ENCODE measurements at places on chromosomes 5 and 9. TPM values are rescaled to one million over a fixed set of nuclear protein-coding genes. Genes with fewer than 3 reads are reported as not detected.

DNA sequence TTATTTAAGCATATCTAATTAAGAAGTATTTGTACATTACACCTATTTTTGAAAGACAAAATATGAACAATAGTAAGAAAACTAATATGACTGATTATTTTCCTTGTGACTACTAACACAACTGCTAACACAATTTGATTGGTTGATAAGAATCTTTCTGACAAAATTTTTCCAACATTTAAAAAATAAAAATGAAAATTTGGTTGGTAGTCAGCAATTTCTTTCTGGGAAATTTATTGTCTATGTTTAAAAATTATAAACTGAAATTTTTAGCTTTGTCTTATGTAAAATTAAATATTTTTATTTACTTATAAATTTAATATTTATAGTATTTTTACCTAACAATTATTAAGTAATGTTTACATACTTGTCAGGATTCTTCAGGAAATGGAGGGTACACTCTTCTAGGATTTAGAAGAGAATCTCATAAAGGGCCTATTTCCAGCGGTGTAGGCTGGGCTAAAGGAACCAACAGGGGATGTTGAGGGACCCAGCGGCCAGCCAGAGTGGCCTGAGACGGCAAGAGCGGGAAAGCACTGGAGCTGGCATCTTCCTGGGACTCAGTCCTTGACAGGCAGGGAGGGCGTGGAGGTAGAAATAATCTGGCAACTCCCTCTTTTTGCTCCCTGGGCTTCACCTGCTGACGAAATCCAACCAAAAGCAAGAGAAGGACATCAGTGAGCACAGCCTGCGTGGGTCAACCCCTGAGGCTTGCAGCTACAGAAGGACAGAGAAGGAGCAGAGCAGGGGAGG, 14.7 kb upstream of the FAM120A start:
- no peak for DNase-seq

- no peak for DNase-seq
Observed at GRCh38 chr9:14511452-14511851, 181.8 kb downstream of the ZDHHC21 start.

DNA sequence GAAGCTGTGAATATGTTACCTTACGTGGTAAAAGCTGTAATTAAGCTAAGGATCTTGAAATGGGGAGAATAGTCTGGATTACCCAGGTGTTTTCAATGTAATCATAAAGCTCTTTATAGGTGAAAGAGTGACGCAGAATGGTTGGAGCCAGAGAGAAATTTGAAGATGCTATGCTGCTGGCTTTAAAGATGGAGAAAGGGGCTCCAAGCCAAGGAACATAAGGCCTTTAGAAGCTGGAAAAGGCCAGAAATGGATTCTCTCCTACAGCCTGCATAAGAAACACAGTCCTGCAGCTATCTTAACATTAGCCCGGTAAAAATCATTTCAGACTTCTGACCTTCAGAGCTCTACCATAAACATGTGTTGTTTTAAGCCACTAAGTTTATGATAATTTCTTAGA, 243.3 kb upstream of the VLDLR start:
- DNase-seq, result no peak

GRCh38 chr5:72612810-72613209, 105.6 kb upstream of the ZNF366 start:
- DNase-seq, result no peak

DNA sequence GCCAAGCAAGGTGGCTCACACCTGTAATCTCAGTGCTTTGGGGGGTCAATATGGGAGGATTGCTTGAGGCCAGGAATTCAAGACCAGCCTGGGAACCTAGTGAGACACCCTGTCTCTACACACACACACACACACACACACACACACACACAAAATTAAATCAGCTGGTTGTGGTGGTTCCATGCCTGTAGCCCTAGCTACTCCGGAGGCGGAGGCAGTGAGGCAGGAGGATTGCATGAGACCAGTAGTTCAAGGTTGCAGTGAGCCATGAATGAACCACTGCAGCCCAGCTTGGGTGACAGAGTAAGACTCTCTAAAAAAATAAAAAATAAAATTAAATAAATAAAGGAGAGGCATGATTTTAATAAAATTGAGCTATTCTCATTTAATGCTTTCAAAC, 13.1 kb downstream of the CEMIP2 start:
- DNase-seq, result no peak

- DNase-seq, result no peak
Observed at GRCh38 chr5:36787365-36788093, 89.0 kb upstream of the NIPBL start.

DNA sequence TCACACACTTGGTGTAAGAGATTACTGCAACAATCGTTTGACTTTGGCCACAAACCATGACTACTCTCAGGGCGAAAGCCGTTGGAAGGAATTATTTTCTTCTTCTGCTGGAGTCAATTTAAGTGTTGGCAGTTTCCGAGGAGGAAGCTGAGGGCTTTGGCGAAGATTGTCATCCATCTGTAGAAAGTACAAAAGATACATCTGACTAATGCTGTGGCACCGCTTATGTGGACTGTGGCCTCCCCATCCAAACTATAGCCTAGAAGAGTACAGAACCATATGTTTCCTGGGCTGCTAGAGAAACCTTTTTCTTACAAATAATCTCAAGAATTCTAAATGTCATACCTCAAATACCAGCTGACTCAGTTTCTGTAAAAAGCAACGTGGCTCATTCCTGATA, 7.4 kb downstream of the MTX3 start:
- no peak for DNase-seq

GRCh38 chr5:177473443-177474001, at the start of gene DBN1:
TSS of gene DBN1 (minus strand) at chr5:177473634. CDS start at chr5:177473521, 113 bp downstream.
- DNase-seq, result no peak

GRCh38 chr5:32686799-32687498, 24.2 kb upstream of the NPR3 start:
- DNase-seq, result no peak

FAXDC2 gene
- 34.1 TPM for polyA plus RNA-seq

- DNase-seq, result no peak
Observed at GRCh38 chr5:61919920-61920319, 386.1 kb upstream of the KIF2A start.

GRCh38 chr5:2192496-2192895, 309.8 kb upstream of the IRX4 start:
- DNase-seq, result no peak

- DNase-seq, result peak; percentile 71
Observed at GRCh38 chr5:125411744-125412560, 665.5 kb upstream of the ZNF608 start.
